ENCODE measurements at places on chromosomes 3 and 15. TPM values are rescaled to one million over a fixed set of nuclear protein-coding genes. Genes with fewer than 3 reads are reported as not detected.

GRCh38 chr15:83285979-83286553 lies 1.6 kb upstream of the BNC1 start:
- no peak overlapping the region for H3K27ac ChIP-seq
- H3K27me3 ChIP-seq = peaks cover 2% of the 10 kb centered on the region
- H3K36me3 ChIP-seq = no peaks in the 10 kb centered on the region

- no peak for DNase-seq
- no peak overlapping the region for H3K4me3 ChIP-seq
- H3K4me1 ChIP-seq = peaks cover 24% of the 10 kb centered on the region
- no peaks in the 10 kb centered on the region for H3K36me3 ChIP-seq
- H3K27ac ChIP-seq = no peak overlapping the region
Observed at GRCh38 chr15:78207110-78207458, 27.3 kb downstream of the ACSBG1 start.

The NFKBIZ gene
- total RNA-seq = 30.1 TPM

The CHL1 gene
- total RNA-seq = not detected

The PLA2G4D gene
- total RNA-seq = not detected

All from osteocyte (in vitro differentiated cells).